Peyer's patch (tissue), 4 donors: ENCODE measurements at places on chromosomes 1 and 21.

GRCh38 chr1:235067396-235068157, 61.1 kb downstream of the TOMM20 start:
- DNase-seq, result peak; percentile 93

DNA sequence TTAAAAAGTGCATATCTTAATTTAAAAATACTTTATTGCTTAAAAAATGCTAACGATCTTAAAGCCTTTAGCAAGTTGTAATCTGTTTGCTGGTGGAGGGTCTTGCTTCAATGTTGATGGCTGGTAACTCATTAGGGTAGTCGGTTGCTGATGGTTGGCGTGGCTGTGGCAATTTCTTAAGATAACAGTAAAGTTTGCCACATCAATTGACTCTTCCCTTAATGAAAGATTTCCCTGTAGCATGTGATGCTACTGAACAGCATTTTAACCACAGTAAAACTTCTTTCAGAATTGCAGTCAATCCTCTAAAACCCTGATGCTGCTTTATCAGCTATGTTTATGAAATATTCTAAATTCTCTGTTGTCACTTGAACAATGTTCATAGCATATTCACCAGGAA, 6.8 kb upstream of the SAMD13 start:
- DNase-seq, result no peak

DNA sequence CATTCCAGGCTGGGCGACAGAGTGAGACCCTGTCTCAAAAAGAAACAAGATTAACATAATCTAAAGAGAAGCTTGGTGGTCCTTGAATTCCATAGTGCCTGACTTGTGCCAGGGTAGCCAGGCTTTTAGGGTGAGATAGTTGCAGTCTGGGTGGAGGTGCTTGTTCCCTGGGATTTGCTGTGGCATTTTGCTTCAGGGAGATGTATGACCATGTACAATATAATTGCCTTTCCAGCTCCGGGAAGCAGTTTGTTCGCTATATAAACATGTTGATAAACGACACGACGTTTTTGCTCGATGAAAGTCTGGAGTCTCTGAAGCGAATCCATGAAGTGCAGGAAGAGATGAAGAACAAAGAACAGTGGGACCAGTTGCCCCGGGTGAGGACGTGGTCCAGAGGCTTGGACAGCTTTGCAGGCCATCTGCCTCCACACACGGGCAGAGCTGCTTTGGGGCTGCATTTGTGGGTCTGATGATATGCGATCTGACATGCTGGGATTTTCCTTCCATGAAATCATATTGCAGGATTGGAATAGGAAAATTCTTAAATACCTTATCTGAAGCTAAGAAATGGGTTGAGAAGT, 49.4 kb upstream of the KIF1B start:
- DNase-seq, result no peak

- no peak for DNase-seq
Observed at GRCh38 chr1:60835649-60836048, 246.7 kb upstream of the NFIA start.
